Omental fat pad (tissue), 4 donors: ENCODE measurements at places on chromosomes 16 and 17. TPM values are rescaled to one million over a fixed set of nuclear protein-coding genes. Genes with fewer than 3 reads are reported as not detected.

DNA sequence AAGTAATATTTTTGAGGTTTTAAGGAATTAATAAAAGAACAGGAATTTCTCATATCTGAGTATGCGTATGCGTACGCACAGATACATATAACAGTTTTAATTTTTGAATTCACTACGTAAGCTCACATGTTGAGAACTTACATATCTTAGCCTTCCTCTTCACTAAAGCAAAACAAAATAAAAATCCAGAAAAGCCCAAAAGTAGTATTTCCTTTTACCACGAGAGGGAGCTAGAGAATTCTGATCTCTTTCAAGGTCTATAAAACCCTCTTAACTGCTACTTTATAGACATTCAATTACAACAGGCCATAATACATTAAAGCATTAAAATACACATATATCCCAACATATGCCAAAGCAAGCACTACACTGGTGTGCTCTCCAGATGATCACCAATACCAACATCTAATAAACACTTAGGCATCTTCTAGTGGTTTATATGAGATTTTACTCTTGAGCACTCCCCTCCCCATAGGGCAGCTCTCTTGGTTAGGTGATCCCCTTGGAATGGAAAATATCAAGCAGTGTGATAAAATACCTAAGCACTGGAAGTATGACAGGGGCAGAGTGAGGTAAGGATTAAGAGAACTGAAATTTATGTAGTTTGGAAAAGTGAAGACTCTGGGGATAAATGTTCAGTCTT is 94.0 kb downstream of the SKAP1 start:
- no peak for DNase-seq

- no peak for DNase-seq
These were observed at the start of gene CACNG1 for GRCh38 chr17:67044016-67044772. Gene CACNG1 (plus strand): TSS chr17:67044554. CDS start chr17:67044661, 107 bp downstream.

DNA sequence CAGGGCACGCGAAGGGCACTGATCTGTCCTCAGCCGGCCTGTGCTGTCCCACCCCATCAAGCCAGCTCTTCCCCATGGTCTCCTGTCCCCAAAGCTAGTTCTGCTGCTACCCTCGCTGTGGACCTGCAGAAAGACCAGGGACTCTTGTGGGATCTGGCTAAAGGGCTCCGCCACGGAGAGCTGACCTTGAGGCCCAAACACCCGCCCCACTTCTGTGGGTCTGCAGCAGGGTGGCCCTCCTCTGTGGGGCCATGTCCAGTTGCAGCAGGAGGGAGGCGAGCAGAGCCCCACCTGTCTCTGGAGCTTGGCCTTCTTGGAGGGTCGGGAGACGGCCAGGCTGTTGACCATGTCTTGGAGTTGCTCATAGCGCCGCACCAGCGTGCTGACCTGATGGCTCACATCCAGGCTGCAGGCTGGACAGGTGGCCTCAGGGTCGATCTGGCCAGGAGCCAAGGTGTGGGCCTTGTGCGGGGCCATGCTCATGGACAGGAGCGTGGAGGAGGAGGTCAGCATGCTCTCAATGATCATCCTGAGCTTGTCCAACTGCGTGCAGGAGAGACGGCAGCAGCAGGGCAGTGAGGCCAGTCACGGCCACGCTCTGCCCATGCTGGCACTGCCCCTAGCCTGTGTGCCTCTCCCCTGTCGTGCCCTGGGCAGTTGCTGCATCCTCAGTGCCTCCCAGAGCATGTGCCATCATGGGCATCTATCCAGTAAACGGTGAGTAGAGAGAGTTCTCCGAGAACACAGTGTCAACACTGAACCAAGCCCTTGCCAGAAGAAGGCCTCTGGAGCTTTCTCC is 16.6 kb downstream of the UBALD2 start:
- DNase-seq, result no peak

- no peak for DNase-seq
These were observed 22.7 kb upstream of the TMEM101 start for GRCh38 chr17:44037471-44037870.

DNA sequence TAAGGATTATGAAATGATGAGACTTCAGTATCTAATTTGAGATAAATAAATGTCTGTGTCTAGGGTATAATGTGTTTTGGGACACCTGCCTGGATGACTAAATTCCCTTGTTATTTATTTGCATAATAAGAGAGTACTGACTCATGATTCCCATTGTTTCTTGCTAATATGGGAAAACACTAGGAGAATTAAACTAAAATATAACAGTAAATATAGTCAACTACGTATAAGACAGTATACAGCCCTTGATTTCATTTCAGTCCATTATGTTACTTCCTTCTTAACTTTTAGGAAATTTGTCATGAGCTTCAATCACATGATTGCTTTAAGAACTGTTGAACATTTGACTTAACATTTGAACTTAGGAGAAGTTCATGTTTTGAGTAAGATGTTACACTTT is 62.4 kb downstream of the VMP1 start:
- no peak for DNase-seq

GRCh38 chr16:72664056-72664508 is 383.8 kb downstream of the ZFHX3 start:
- DNase-seq, result no peak

DNA sequence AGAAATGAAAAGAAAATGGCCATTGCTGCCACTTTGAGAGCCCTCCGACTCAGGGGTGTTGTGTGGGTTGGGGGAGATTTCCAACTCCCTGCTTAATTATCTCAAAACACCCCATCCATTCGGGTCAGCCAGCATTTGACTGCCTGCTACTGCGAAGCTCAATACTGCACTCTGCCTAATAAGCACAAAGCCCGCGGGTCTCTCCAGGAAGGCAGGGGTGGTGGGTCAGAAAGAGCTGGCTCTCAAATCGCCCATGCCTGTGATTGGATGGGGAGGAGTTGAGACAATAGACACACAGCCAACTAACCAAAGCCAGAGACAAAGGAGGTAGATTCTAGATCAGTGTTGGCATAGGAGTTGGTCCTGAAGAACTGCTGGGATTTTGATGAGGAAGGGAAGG is 2.3 kb upstream of the XAF1 start:
- no peak for DNase-seq

DNA sequence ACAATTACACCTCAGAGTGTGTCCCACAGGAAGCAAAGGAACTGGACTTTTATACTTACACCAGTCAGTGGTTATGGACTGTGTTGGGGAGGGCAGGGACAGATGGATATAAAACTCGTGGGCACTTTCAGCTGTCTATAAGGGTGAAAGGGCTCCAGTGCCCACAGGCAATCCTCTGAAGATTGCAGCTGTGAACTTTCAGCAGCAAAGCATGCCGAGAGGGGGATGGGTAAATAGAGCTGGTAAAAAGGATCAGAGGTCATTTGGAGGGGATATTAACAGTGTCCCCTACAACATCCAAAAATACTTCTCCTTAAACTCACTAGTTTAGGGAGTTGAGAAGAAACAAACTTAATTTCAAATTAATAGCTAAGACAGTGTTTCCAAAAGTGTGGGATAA is 13.3 kb upstream of the RFWD3 start:
- DNase-seq, result no peak

The MYH8 gene
- not detected for total RNA-seq

The ABCC12 gene
- total RNA-seq, result not detected
